SIG-M5 (cell line): ENCODE measurements at places on chromosomes 12 and 14.

DNA sequence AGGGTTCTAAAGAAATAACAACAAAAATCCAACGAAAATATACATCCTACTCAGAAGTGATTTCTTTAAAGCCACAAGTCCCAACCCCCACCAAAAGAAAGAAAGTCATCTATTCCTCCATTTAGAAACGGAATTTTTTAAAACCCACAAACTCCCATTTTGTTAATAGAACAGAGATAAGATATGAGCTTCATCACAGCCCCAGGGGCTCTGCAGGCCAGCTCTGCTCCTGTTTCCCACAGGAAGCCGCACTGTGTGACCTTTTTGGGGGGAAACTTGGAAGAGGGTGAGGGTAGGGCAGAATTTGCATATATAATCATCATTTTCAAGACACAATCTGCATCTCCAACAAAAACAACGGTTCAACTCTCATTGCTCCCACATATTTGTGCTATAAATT is 2.8 kb downstream of the FBXL14 start:
- DNase-seq: no peak

- DNase-seq: no peak
Measured at GRCh38 chr14:49306152-49306751, 279.9 kb downstream of the RPS29 start.

GRCh38 chr14:90382491-90383125 is 14.2 kb upstream of the CALM1 start:
- DNase-seq: no peak

GRCh38 chr12:104469066-104469465 is 12.3 kb downstream of the CHST11 start:
- DNase-seq: no peak

DNA sequence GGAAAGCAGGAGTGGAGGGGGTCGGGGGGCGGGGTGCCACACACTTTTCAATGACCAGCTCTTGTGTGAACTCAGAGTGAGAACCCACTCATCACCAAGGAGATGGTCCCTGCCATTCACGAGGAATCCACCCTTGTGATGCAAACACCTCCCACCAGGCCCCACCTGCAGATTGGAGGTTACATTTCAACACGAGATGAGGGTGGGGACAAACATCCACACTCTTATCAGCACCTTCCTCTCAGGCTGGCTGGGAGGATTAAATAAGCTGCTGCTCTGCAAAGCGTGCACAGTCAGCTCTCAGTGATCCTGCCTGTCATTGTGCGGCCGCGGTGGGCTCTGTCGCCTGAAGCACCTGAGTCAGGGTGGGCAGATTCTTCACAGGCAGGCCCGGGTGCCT is 39.7 kb downstream of the AACS start:
- DNase-seq: no peak

DNA sequence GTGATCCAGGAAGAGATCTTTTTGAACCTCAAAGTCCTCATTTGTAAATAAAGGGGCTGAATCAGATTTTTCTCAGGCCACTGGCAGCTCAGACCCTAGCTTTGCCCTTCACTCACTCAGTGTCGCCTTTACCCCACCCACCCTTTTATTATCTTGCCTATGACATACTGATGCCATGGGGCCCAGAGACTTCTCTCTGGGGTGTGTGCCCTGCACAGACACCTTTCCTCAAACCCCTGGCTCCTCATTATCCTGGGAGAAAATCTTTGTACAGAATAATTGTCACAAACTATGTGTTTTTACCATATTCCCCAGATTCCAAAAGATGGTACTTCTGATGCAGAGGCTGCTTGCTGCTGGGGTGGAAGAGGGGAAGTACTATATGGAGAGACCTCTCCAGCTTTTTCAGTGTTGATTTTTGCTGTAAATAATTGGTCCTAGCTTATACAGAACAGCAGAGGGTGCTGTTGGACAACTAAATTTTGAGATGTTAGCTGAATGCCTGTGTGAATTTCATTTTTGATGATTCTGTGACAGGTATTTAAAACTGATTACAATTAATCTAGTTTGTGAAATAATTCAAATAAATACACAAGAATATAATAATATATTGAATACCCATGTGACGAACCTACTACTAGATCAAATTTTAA is 53.9 kb upstream of the DCD start:
- DNase-seq: no peak

GRCh38 chr14:95071649-95072280 is 85.6 kb downstream of the DICER1 start:
- DNase-seq: no peak

GRCh38 chr14:68676511-68676943 is 116.3 kb downstream of the ZFP36L1 start:
- no peak for DNase-seq

GRCh38 chr12:53747095-53747494 is 4.7 kb downstream of the CISTR start:
- no peak for DNase-seq

GRCh38 chr14:50542941-50543418 is 10.6 kb upstream of the MAP4K5 start:
- no peak for DNase-seq

DNA sequence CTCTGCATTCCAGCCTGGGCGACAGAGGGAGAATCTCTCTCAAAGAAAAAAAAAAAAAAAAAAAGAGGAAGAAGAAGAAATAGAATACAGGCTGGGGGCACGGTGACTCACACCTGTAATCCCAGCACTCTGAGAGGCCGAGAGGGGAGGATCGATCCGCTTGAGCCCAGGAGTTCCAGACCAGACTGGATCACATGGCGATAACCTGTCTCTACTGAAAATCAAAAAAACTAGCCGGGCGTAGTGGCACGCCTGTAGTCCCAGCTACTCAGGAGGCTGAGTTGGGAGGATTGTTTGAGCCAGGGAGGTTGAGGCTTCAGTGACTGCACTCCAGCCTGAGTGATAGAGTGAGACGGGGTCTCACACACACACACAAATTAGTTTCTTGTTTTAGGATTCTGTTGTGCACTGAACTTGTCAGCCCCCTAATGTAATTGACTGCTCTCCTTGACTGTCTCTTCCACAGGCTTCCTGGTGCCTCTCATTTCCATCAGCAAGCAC is 963 bp upstream of the TINF2 start:
- peak; percentile 9 for DNase-seq

DNA sequence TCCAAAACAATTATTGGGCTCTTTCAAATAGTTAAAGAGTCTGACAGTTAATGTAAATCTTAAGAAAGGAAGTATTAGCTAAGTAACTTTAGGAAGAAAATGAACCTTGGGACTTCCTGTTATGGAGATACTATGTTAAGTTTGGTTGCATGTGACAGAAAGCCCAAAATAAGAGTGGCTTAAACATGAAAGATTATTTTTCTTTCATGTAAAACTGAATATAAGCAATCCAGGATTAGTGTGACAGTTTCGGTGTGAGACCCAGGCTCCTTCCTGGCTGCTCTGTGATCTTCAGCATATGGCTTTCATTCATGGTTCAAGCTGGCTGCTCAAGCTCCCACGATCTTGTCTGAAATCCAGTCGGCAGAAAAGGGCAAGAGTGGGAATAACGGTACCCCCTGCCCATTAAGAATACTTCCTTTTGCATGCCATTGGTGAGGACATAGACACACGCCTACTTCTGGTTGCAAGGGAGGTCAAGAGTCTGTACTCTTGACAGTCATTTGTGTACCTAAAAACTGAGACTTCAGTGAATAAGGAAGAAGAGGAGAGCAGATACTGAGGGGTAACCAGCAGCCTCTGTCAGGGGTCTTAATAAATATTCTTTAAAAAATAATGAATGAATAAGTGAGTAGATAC is 2.2 kb upstream of the RPAP3 start:
- no peak for DNase-seq

DNA sequence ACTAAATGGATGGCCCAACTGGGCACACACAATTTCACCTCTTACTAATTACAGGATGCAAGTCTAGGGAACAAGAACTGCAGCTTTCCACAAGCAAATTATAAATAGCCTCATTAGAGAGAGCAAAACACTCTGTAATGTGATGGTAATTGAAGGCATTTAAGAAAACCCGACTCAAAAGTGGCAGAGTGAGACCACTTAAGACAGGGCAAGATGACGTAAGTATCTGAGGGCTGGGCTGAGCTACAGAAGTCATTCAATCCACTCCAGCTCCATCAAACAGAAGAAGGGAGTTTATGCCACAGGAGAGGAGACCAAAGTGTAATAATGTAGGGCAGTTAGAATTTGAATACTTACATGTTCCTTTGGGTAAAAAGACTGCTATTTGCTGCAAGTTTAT is 90.3 kb downstream of the PRKAB1 start:
- no peak for DNase-seq

DNA sequence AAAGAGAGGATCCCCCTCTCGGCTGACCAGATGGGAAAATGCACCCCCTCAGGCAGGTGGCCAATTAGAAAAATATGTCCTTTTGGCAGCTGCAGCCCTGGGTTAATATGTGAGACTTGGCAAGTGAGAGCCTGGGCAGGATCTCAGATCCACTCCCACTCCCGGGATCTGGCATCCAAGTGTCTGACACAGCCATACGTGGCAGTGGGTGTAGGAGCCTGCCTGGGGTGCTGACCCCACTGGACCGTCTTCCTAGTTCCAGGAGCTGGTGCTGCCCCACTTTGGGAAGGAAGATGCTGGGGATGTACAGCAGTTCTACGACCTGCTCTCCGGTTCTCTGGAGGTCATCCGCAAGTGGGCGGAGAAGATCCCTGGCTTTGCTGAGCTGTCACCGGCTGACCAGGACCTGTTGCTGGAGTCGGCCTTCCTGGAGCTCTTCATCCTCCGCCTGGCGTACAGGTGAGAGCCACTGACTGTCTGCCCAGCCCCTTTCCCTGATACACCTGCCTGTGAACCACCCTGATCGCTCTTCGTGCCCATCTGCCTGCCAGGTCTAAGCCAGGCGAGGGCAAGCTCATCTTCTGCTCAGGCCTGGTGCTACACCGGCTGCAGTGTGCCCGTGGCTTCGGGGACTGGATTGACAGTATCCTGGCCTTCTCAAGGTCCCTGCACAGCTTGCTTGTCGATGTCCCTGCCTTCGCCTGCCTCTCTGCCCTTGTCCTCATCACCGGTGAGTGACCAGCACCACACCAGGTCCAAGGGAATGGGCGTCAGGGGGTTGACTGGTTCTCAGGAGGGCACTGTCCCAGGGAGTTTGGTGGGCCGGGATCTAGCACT is 5.8 kb downstream of the NR4A1 start:
- no peak for DNase-seq

- no peak for DNase-seq
Measured at GRCh38 chr14:68587931-68588330, 204.9 kb downstream of the ZFP36L1 start.

DNA sequence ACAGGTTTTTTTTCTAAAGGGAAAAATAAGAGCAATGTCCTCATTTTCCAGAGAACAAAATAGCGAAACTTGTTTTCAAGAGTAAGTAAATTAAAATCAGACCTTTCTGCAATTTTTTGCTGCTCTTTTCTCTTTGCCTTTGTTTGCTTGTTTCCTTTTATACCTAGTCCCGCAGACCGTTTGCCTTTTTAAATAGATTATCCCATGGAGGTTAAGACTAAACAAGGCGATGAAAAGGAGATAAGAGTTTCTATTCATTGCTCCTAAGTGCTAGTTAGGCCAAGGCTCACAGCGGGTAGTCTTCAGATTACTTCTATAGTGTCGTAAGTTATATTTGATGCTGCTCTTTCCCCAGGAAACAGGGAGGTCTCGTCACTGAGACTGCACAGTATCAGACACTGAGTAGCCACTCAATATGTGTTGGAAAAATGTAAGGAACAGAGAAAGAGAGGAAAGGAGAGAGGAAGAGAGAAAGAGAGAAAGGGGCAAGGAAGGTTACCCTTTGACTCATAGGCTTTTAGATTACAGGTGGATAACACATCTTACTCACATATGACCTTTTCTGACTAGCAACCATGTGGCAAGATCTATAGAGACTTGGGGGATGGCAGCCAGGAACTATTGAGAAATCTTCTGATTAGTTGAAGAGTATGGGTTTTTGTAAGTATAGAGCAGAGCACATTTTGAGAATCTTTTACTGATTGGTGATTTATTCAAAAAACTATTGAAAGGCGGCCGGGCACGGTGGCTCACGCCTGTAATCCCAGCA is 107.5 kb upstream of the PARP11 start:
- no peak for DNase-seq

DNA sequence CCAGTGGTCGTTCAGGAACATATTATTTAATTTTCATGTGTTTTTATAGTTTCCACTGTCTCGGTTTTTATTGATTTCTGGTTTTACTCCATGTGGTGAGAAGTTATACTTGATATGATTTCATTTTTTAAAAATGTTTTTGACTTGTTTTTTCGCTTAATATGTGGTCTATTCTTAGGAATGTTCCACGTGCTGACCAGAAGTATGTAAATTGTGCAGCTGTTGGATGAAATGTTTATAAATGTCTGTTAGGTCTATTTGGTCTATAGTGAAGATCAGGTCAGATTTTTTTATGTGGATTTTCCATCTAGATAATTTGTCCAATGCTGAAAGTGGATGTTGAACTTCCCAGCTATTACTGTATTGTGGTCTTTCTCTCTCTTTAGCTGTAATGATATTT is 433.8 kb upstream of the MIS18BP1 start:
- DNase-seq: no peak

GRCh38 chr12:94704452-94705306 is 54.3 kb upstream of the TMCC3 start:
- no peak for DNase-seq

DNA sequence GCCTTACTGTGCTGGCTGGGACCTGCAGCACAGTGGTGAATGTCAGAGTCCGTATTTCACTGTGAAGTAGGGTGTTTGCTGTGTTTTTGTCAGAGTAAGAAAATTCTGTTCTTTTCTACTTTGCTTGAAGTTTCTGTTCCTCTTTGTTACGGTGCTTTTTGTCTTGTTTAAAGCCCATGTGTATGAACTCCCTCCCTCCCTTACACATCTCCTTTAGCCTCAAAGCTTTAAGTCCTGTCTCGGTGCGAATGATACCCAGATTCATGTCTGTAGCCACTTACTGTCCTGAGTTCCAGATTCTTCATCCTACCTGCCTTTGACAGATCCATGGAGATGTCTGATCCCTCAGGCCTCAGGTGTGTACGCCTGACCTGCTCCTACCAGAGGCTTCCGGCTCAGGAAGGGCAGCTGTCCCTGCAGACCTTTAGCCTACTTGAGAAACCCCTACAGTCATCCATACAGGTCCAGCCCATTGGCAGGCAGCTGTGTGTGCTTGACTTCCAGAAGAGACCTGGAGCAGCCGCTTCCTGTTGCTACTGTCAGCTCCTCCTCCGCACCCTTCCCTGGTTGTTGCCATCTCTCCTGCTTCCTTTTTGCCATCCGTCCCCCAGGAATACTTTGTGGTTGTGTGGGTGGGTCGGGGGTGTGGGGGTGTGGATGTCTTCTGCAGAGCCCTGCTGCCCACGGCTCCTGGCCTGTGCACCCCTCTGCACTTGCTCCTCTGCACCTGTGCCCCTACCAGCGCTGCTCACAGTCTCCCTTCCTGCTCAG is 72.9 kb downstream of the DDX51 start:
- DNase-seq: no peak

- DNase-seq: no peak
Measured at GRCh38 chr14:77000340-77001270, 27.9 kb downstream of the IRF2BPL start.

GRCh38 chr14:22824711-22825359 is 4.9 kb upstream of the MRPL52 start:
- no peak for DNase-seq
